ENCODE measurements at places on chromosomes 4 and X.
A peak's percentile ranks its signal among the peaks of the same experiment; 100 is the strongest.

DNA sequence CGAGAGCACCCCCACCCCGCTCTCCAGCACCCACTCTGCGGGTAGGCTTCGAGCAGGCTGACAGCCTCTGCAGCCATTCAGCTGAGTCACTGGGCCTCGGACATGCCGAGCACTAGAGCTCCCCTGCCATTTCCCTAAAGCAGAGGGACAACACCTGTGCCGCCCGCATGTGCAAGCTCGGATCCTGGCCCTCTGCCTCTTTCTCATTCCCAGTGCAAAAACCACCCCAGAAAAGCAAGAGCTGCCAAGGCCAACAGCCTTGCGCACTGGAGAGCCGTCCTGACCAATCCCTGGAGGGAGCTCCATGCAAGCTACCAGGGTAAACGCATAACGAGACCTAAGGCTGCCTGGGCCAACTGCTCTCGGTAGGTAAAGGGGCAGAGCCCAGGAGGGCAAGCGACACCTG, 5.3 kb downstream of the HCFC1 start:
- no peak for DNase-seq

DNA sequence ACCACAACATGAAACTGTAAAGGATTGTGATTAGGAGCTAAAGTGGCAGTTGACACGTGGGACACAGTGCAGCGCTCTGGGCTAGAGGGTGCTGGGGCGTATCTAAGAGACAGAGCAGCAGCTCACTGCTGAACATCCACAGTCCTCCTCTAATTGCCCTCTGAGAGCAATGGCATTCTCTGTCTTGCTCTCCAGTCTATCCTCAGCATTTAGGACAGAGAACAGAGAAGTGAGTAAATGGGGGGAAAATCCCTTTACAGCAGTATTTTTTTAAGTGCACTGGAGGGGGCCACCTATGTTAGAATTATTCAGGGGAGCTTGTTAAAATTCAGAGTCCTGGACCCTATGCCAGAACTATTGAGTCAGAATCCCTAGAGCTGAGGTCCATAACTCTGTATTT, 4.2 kb upstream of the TMEM154 start:
- DNase-seq, result no peak

GRCh38 chr4:304969-305680, at the start of gene ZNF732:
ZNF732 (minus strand) TSS chr4:305474; CDS start chr4:305310, 164 bp downstream.
- DNase-seq, result no peak

- DNase-seq, result no peak
Observed at GRCh38 chrX:84336646-84337045, 148.6 kb upstream of the RPS6KA6 start.

DNA sequence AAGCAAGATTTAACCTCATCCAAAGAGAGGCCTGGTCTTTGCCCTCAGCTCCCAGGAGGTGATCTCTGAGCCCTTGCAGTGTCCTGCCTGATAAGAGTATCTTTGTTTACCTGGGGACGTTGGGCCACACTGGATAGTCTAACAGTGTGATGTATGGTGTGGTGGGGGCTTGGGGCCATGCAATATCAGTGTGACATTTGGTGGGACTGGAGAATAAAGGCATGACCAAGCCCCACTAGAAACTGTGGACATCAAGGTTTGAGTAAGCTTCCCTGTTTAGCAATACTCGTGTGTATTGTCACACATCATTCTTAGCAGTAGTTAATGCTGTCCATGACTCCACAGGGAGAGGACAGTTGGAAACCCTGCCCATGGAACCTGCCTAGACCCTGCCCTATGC, 34.4 kb downstream of the BBS12 start:
- DNase-seq, result no peak

- DNase-seq, result no peak
Observed at GRCh38 chr4:2260344-2261109, 1.4 kb downstream of the MXD4 start.

GRCh38 chrX:107823042-107823441, 2.6 kb upstream of the MID2 start:
- DNase-seq, result no peak

- no peak for DNase-seq
Observed at GRCh38 chrX:31279359-31279758, 207.5 kb upstream of the FTHL17 start.

- no peak for DNase-seq
Observed at GRCh38 chr4:30443289-30443688, 276.9 kb upstream of the PCDH7 start.

- DNase-seq, result peak; percentile 64
Observed at GRCh38 chrX:40108959-40109287, 11.2 kb upstream of the BCOR start.

GRCh38 chr4:120730777-120731320, 191.7 kb downstream of the PRDM5 start:
- DNase-seq, result no peak

DNA sequence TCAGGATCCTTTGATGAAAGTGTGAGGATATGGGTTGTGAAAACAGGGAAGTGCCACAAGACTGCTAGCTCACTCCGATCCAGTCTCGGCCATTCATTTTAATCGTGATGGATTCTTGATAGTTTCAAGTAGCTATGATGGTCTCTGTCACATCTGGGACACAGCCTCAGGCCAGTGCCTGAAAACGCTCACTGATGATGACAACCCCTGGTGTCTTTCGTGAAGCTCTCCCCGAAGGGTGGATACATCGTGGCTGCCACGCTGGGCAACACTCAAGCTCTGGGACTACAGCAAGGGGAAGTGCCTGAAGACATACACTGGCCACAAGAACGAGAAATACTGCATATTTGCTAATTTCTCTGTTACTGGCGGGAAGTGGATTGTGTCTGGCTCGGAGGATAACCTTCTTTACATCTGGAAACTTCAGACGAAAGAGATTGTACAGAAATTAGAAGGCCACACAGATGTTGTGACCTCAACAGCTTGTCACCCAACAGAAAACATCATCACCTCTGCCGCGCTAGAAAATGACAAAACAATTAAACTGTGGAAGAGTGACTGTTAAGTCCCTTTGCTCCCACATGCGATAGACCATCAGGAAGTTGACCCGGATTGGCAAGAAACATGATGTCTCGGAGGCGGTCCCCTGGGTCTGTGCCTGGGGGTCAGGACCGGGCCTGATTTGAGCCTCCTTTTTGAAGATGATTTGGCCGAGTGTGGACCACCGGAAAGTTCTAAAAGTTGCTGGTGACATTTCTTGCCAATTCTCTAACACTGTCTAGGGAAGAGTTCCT, 22.2 kb downstream of the LIAS start:
- DNase-seq, result no peak

DNA sequence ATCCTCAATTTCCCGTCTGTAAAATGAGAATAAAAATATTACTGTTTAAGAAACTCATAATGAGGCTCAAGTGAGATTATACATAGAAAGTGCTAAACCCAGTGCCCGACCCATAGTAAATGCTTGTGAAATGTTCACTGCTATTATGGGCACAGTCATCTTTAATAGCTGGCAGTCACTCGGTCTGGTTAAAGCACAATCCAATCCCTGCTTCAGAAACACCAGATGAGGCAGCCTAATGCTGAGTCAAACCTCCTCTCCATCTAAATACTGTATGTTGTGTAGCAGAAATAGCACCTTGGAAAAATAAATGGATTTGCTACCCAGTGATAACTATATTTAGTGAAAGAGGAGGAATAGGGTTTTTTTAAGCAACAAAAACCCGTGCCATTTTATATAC, 14.5 kb downstream of the EVC2 start:
- DNase-seq, result no peak

GRCh38 chrX:9790866-9791265, 4.6 kb downstream of the SHROOM2 start:
- DNase-seq, result no peak

- no peak for DNase-seq
Observed at GRCh38 chr4:82213485-82214417, 160.0 kb downstream of the HNRNPD start.

DNA sequence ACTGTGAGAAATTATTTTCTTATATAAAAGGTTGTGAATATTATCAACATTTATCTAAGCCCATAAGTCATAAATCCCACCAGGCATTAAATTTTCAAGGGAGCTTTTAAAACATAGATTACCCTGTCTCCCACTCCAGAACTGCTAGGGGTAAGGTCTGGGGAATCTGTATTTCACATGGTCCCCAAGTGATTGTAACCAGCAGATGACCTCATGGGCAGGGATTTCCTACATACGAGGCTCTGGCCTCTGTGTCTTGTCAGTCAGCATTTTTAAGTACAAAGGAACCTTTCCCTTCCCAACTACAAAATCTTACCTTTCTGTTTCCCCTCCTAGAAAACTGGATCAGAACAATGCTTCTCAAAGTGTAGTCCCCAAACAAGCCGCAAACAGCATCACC, 188.6 kb downstream of the TSPAN5 start:
- no peak for DNase-seq

DNA sequence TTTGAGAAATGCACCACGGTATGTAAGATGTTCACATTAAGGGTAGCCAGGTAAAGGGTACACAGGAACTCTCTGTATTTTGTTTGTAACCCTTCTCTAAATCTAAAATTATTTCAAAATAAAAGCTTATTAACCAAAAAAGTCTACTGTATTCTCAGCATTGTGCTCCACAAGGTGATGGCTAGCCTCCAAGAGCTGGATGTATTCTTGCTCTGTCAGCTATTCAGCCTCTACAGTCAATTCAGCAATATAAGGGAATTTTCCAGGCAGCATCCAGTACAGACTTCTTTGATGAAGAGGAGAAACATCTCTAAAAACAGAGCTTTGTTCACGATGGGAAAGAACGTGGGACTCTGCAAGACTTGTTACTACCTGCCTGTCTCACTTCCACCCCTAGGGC, 63.5 kb upstream of the MAOA start:
- no peak for DNase-seq

Measured in activated CD4-positive, alpha-beta T cell treated with anti-CD3 and anti-CD28 coated beads, Interleukin-2, amount 50 U/mL, for 4 hours (primary cell).